ENCODE measurements at places on chromosomes 5 and 9. TPM values are rescaled to one million over a fixed set of nuclear protein-coding genes. Genes with fewer than 3 reads are reported as not detected.

S100Z gene
- not detected for total RNA-seq

DAB2IP gene
- 38.8 TPM for total RNA-seq

GRCh38 chr5:94025788-94026473, 284.5 kb upstream of the POU5F2 start:
- no peak for DNase-seq

- DNase-seq: no peak
Observed at GRCh38 chr5:145835848-145836239, 702 bp upstream of the PRELID2 start.

GRCh38 chr5:147517383-147517782, 7.5 kb upstream of the DPYSL3 start:
- DNase-seq: no peak

DNA sequence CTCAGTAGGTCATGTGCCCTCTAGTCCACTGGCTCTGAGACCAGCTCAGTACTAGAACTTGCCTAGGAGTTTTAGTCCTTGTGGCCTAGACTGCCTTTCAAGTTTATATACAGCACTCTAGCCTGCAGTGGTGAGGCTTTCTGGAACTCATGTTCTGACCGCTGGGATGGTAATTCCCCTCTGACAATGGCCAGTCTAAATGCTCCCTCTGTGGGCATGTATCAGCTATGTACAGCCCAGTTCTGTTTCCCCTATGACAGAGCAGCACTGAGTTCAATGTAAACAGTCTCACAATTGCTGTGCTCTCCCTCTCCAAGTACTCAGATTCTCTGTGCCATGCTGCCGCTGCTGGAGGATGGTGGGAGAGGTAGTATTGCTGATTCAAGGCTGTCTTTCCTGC, 68.6 kb upstream of the SLC27A6 start:
- no peak for DNase-seq

SLCO4C1 gene
- not detected for total RNA-seq

- no peak for DNase-seq
Observed at GRCh38 chr9:136687721-136688223, 515 bp upstream of the AGPAT2 start.

GRCh38 chr5:145780982-145781381, 54.2 kb downstream of the PRELID2 start:
- no peak for DNase-seq

ZNF608 gene
- total RNA-seq: 20.6 TPM

DNA sequence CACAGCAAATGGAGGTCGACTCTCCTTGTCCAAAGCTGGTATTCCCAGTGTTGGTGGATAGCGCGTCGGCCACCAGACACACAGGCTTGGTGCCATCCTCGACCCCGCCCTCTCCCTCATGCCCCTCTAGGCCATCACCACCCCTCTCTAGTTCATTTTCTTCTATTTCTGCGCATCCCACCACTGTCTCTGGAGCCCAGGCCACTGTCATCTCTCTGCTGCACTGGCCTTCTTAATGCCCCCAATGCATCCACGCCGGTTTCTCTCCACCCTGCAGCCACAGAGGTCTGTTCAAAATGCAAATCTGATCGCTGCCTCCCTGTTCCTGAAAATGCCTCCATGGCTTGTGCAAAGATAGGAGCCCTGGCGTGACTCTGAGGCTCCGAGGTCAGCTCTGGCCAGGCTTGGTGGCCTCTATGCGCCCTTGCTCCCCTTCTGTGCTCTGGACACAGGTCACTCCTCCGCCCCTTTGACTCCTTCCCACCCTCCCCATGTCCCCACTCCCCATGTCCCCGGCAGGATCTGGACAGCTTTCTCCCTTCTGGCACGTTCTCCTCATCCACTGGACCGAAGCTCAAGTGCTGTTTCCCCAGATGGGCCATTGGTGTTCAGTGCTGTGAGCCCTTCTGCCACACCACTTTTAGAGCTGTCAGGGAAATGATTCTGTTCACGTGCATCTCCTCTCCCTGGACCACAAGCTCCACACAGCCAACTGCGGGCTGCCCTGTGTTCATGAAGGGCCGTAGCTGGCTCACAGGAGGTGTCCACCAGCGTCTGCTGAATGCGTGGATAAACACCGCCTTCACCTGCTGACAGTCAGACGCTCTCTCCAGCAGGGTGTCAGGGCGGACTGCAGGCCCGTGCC, 59.5 kb upstream of the RNF130 start:
- DNase-seq: no peak

Data from vagina (tissue), 2 donors.